ENCODE measurements at places on chromosomes 5 and 9.
A peak's percentile ranks its signal among the peaks of the same experiment; 100 is the strongest.

DNA sequence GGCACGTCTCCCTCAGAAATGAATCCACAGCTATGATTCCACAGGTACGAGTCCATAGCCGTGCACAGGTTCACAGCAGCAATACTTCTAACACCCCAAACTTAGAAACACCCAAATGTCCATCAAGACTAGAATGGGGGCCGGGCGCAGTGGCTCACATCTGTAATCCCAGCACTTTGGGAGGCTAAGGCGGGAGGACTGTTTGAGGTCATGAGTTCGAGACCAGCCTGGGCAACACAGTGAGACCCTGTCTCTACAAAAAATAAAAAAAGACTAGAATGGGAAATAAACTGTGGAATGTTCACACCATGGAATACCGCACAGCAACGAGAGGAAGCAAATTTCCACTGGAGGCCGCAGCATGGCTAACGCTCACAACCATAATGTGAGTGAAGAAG is 4.3 kb upstream of the DOLPP1 start:
- DNase-seq, result no peak
- no peak overlapping the region for H3K4me3 ChIP-seq
- H3K4me1 ChIP-seq, result peaks cover under 1% of the 10 kb centered on the region
- no peak overlapping the region for H3K27ac ChIP-seq
- H3K27me3 ChIP-seq, result no peaks in the 10 kb centered on the region

GRCh38 chr9:132857616-132858342 is 20.3 kb downstream of the AK8 start:
- no peaks in the 10 kb centered on the region for H3K27me3 ChIP-seq
- no peak for DNase-seq
- H3K36me3 ChIP-seq, result no peaks in the 10 kb centered on the region
- H3K4me1 ChIP-seq, result no peaks in the 10 kb centered on the region
- no peak overlapping the region for H3K4me3 ChIP-seq

GRCh38 chr9:88663771-88664419 is 128.9 kb downstream of the NXNL2 start:
- no peaks in the 10 kb centered on the region for H3K4me1 ChIP-seq
- H3K36me3 ChIP-seq, result no peaks in the 10 kb centered on the region
- no peaks in the 10 kb centered on the region for H3K27me3 ChIP-seq
- DNase-seq, result no peak
- no peak overlapping the region for H3K27ac ChIP-seq

GRCh38 chr5:172530406-172530805 is 76.1 kb upstream of the SH3PXD2B start:
- no peak for DNase-seq
- no peak overlapping the region for H3K27ac ChIP-seq
- H3K4me1 ChIP-seq, result peaks cover 10% of the 10 kb centered on the region
- no peaks in the 10 kb centered on the region for H3K36me3 ChIP-seq
- H3K27me3 ChIP-seq, result no peaks in the 10 kb centered on the region
- H3K4me3 ChIP-seq, result no peak overlapping the region

DNA sequence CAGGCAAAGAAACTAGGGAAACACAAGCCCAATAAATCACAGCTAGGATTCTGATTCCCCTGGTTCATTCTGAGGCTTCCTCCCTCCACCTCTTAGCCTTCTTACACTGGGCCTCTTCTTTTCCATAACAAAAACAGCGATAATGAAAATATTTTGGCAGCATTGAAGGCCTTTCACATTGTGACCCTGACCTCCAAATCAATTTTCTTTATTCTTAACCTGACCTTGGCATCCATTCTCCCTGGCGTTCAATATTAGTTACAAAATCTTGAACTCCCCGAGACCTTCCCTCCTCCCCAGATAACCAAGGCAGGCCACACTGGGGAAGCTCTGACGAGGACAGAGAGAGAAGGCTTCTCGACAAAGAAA is 399.9 kb downstream of the ZSWIM6 start:
- peak overlapping the region; percentile 84 for H3K27ac ChIP-seq
- no peak overlapping the region for H3K4me3 ChIP-seq
- no peak for DNase-seq
- no peaks in the 10 kb centered on the region for H3K27me3 ChIP-seq
- peaks cover 11% of the 10 kb centered on the region for H3K4me1 ChIP-seq
- no peaks in the 10 kb centered on the region for H3K36me3 ChIP-seq

DNA sequence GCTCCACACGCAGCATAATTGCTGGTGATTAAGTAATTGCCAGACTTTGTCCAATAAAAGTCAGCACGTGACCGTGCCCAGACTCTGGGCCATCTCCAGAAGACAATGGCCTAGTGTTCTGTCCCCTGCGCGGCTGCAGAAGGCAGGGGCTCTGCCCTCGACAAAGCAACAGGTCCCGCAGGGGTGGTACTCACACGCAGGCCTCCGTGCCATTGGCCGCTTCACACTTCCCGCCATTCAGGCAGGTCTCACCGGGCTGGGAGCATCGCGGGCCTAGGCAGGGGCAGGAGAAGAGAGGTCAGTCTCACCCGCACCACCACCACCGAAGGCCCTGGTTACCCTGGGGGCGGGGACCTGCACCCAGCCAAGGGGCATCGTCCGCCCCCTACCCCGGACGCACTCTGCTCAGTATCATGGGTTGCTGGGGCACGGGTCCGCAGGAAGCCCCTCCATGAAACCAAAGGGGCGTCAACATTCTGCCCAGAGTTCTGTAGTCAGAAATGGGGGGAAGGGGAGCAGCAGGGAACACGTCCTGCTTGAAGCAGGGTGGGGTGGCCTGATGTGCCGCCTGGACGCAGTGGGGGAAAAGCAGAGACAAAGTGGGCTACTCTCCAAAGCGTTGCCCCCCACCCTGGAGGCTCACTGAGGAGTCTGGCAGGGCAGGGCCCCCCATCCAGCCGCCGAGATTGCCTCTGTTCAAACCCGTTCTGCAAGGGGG is 1.9 kb downstream of the NOTCH1 start:
- H3K27ac ChIP-seq, result peak overlapping the region; percentile 10
- DNase-seq, result no peak
- peak overlapping the region; percentile 71 for H3K4me3 ChIP-seq
- H3K36me3 ChIP-seq, result no peaks in the 10 kb centered on the region
- peaks cover 15% of the 10 kb centered on the region for H3K4me1 ChIP-seq
- no peaks in the 10 kb centered on the region for H3K27me3 ChIP-seq

DNA sequence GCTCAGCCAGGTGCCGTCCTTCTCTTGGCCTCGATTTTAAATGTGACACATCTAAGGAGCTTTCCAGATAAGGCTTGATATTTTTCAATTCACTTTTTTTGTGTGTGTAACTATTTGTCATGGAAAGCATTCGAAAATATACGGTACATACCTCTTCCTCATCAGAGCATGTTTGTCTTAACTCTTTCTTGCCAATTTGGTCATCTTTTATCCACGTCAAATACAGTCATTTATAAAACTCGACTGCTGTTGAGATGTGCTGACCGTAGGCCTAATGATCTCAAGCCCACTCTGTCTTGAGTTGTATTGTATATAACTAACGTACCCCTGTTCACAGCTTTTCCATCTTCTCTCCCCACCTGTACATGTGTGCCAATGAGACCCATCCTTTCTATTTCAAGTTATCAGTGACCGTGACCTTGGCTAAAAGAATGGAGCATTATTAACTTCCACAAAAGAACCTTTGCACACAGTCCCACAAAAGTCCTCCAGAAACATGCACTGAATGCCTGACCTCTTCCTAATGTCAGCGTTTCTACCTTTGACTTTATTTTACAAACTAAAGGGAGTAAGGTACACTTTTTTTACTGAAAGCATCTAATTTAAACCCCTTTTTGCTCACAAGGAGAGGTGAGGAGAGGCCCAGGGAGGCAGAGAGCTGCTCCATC is 61.6 kb downstream of the IPPK start:
- no peak overlapping the region for H3K4me3 ChIP-seq
- no peak overlapping the region for H3K27ac ChIP-seq
- H3K4me1 ChIP-seq, result peaks cover 11% of the 10 kb centered on the region
- no peaks in the 10 kb centered on the region for H3K27me3 ChIP-seq
- no peak for DNase-seq

DNA sequence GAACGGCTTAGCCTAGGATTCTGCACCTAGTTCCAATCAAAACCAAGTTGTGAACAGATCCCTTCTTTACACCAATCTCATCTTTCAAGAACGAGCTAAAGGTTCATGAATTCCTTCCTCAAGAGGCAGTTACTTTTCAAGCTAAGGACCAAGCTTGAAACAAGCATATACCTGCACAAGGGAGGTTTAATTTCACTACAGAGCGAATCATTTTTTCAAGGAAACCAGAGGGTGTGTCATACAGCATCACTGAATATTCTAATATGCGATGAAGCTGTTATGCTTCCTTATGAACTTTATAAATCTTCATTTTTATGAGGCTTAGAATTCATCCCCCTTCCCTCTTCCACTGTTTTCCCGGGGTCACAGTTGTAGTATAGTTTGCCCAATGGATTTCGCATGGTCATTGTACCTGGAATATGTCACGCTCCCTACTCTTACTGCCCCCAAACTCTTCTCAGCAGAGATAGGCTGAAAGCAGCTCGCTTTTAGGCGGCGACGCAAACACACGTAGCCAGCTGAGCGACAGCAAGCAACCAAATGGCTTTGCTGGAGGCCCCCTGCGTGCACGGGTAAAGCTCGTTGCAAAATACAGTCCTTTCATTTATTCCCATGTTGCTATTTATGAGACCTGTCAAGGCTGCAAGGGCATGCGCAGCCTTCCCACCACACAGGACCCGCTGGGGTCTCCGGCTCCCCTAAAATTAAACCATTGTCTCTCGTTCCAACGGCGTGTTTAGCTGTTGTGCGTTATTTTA is 832 bp downstream of the LMBRD2 start:
- H3K27ac ChIP-seq, result no peak overlapping the region
- DNase-seq, result peak; percentile 33
- H3K4me1 ChIP-seq, result peaks cover 1% of the 10 kb centered on the region
- H3K36me3 ChIP-seq, result no peaks in the 10 kb centered on the region

DNA sequence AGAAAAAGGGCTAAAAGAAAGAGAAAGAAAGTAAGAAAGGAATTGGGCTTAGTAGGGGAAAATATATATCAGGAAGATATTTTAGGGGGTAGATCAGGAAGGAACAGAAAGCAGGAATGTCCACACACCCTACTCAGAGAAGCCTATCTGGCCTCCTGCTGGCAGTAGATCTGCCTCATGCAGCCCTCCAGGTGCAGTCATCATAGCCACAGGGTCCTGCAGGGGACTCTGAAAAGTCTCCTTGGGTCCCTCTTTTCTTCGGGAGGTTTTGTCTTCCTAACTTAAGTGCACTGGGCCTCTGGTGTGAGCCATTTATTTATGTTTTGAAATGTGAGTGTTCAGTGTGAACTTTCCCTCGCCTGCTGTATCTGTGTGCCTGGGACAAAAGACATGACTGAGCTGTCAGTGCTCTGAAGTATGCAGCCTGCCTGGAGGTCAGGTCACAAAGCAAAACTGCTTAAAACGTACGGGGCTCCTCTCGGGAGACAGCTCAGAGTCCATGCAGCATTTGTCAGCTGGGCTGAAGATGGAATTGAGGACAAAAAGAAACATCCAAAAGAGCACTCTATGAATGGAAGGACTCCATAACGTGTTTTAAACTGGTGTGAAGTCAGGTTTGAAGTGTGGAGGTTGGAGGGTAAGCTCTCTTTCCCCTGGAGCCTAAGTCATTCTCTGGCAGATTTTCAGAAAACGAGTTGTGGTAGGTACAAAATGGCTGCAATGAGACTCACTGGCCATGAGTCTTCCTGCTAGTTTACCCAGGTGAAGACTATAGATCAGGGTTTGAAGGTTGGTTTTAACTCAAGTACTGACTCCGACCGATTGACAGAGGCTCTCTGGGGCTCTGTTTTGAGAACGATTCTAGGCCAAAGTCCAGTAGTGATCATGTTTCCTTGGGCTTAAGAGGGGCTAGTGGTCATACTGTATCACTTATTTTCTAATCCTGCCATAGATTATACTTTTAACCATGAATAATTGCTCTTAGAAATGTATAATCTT is 151.8 kb upstream of the GDNF start:
- H3K4me3 ChIP-seq, result no peak overlapping the region
- H3K4me1 ChIP-seq, result peaks cover 2% of the 10 kb centered on the region
- no peaks in the 10 kb centered on the region for H3K27me3 ChIP-seq
- H3K36me3 ChIP-seq, result no peaks in the 10 kb centered on the region

- no peaks in the 10 kb centered on the region for H3K36me3 ChIP-seq
- no peak for DNase-seq
- H3K4me1 ChIP-seq, result peaks cover 17% of the 10 kb centered on the region
- H3K27me3 ChIP-seq, result no peaks in the 10 kb centered on the region
- no peak overlapping the region for H3K4me3 ChIP-seq
- H3K27ac ChIP-seq, result no peak overlapping the region
These were observed 6.4 kb upstream of the RALGDS start for GRCh38 chr9:133127340-133127981.
